ENCODE measurements at places on chromosomes 7 and 10.

GRCh38 chr10:126944191-126944590 lies 39.0 kb downstream of the DOCK1 start:
- no peak for DNase-seq

GRCh38 chr10:81873932-81874816 lies 820 bp upstream of the NRG3 start:
- no peak for DNase-seq

DNA sequence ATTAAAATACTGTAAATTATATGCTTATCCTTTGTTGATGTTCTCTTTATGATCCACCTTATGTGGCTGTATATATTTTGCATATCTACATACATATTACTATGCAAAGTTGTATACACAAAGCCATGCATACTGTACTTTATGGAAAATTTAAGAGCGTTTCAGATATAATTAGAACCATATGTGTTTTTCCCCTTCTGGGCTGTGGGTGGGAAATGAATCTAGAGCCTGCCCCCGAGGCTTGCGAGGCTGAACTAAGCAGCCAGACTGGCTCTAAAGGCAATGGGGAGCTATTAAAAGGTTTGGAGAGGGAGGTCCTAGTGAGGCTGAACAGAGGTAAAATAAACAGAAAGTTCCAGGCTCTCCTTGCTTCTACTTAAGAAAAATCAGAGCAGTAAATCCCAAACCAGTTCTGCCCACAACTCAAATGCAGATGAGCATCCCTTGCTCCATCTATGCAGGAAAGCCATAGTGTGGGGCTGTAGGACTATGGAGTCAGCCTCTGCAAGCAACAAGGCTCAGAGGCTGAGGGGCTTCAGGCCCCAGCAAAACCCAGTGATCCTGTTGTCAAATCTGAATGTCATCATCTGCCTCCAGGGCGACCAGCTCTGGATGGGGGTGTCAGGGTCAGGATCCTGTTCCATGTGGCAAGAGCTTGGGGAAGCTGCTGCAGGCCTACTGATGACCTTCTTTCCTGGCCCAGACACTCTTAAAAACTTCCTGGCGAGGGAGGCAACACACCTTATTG lies 14.1 kb upstream of the DDIT4 start:
- DNase-seq = no peak

DNA sequence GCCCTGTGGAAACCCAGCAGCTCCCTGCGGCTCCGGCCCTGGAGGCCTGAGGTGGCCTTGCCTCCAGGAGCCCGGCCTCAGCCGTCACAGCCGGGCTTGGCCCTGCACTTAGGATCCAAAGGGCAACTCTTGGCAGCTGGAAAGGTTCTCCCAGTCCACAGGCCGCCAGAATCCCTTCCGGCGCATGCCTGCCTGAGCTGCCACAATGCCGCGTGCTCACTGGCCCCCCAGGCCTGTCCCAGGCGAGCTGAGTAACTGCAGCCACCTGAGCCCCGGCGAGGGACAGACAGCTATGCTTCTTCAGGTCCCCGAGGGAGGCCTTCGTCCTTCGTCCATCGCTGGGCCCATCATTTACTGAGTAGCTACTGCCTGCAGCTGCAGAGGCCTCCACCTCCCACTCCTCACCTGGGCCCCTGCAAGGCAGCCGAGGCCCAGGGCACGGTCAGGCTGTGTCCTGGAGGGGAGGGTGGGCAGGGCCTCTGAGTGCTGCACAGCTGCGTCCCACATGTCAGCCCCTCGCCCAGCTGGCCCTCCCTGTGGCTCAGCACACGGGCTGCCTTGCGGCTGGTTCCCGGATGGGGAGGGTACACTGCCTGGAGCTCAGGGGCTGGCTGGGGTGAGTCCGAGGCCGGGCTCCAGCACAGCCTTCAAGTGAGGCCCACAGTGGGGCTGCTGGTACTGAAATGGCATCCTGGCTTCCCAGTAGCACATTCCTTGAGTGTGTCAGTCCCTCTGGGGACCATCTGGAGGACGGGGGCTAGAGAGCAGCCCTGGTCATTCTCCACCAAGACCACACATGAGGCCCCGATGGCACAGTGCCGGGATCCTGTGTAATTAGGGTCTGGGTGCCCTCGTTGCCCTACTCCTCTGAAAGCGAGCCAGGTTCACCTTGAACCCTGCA lies 172.5 kb downstream of the ELFN1 start:
- DNase-seq = no peak

DNA sequence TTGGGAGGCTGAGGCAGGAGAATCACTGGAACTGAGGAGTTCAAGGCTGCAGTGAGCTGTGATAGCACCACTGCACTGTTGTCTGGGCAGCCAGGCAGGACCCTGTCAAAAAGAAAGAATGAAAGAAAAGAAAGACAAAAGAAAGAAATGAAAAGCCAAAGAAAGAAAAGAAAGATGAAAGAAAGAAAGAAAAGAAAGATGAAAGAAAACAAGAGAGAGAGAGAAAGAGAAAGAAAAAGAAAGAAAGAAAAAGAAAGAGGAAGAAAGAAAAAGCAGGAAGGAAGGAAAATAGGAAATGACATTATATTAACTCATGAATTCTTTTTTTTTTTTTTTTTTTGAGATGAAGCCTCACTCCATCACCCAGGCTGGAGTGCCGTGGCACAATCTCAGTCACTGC lies 32.4 kb upstream of the SPDYE3 start:
- DNase-seq = no peak
